Activated CD8-positive, alpha-beta T cell treated with anti-CD3 and anti-CD28 coated beads, Interleukin-2, amount 10 ng/mL, durations not matched to agents 7 days and 5 days (primary cell): ENCODE measurements at places on chromosomes 4 and X. TPM values are rescaled to one million over a fixed set of nuclear protein-coding genes. Genes with fewer than 3 reads are reported as not detected.

MAGEA12 gene
- total RNA-seq, result not detected

AASDH gene
- 8.5 TPM for total RNA-seq

SPIN2A gene
- total RNA-seq, result 0.45 TPM

ARHGAP6 gene
- not detected for total RNA-seq

ATP7A gene
- total RNA-seq, result 8.8 TPM

FGB gene
- total RNA-seq, result not detected

DCAF8L2 gene
- not detected for total RNA-seq

DNA sequence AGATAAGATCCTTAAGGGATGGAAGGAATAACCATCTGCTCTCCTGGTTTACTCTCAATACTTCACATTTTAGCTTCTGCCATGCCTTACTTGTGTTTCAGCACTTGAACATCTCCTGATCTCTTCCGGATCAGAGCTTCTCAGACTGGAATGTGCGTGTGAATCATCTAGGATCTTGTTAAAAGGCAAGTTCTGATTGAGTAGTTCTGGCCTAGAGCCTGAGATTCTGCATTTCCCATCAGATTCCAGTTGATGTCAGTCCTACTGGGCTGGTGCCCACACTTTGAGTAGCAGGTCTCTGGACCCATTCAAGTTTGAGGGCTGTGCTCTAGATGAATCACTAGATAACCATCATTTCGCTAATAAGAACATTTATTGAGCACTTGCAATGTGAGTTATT, 20.0 kb downstream of the NDP start:
- DNase-seq, result no peak

DNA sequence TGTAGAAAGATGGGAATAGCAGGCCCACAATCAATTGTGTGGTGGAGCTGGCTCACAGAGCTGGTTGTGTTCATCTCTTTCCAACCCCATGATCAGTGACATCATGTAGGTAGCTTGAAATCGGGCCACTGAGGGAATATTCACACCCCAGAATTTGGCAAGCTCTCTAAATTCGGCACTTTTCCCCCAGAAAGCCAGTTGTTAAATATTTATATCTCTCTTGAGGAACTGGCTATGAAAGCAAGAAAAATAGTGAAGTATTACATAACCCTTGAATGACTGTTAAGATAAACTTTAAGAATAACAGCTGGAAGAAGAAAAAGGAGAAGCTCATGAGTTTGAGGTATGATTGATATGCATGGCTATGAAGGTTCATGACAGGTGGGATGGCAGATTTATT, 38.9 kb downstream of the GPRIN3 start:
- DNase-seq, result no peak

DNA sequence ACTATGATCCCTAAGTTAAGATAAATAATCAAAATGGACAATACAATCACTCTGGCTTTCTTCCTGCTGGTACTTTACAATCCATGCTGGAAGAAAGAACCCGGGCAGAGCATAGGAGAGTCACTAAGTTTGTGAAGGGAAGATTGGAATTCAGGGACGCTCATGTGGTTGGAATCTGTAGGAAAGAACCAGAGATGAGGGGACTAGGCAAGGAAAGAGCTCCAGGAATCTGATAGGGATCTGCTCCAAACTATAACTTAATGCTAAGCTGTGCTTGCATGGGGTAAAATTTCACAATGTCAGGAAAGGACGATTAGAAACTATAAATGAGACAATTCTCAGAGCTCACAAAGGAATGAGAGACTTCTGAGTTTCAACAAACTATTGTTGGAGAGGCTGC, 167.5 kb downstream of the ADGRA3 start:
- no peak for DNase-seq

DNA sequence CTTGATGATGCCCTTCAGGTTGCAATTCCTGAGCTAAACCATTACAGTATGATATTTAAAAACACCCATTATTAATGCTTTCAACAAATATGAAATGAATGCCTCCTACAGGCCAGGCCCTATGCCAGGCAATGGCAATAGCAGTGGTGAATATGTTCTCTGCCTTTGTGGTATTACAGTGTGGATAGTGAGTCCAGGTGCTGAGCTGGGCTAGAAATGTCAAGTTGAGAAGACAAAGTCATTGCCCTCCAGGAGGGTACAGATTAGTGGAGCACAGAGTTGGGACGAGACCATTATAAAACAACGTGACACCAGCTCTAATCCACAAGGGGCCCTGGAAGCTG, 81.9 kb downstream of the RBM47 start:
- no peak for DNase-seq

- DNase-seq, result no peak
These were observed 13.3 kb upstream of the TADA2B start for GRCh38 chr4:7029921-7030320.

DNA sequence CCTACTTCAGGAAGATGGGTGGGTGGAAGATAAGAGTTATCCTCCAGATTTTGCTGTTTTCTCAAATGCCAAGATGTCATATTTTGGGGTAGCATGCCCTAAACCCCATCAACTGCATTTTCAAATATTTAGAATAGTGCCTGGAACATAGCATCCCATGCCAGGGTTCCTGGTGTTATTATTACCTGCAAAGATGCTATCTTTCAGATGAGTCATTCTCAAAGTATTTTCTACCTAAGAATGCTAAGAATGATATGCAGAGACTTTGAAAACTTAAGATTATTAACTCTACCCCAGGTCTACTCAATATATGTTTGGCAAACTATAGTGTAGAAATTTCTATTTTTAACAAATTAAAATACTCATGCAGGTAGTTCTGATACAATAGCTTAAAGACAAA, 934.3 kb upstream of the SLIT2 start:
- DNase-seq, result no peak

DNA sequence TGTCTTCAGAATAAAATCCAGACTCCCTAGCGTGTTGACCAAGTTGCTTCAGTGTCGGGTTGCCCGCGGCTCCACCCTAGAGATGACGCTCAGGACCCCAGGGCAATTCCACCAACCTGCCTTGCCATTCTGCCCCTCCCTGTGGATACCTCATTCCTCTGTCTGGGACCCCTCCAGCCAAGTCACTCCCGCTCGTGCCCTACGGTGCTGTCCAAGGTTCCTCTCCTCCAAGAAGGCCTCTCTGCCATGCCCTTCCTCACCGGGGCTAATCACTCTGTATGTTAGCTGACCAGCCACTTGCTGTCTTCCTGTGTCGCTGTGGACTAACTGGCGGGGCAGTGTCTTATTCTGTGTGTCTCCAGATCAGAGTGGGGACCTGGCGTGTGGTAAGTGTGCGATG, 46.6 kb downstream of the TENM3 start:
- DNase-seq, result no peak

GRCh38 chrX:42459735-42460134, 318.2 kb downstream of the PPP1R2C start:
- DNase-seq, result no peak

DNA sequence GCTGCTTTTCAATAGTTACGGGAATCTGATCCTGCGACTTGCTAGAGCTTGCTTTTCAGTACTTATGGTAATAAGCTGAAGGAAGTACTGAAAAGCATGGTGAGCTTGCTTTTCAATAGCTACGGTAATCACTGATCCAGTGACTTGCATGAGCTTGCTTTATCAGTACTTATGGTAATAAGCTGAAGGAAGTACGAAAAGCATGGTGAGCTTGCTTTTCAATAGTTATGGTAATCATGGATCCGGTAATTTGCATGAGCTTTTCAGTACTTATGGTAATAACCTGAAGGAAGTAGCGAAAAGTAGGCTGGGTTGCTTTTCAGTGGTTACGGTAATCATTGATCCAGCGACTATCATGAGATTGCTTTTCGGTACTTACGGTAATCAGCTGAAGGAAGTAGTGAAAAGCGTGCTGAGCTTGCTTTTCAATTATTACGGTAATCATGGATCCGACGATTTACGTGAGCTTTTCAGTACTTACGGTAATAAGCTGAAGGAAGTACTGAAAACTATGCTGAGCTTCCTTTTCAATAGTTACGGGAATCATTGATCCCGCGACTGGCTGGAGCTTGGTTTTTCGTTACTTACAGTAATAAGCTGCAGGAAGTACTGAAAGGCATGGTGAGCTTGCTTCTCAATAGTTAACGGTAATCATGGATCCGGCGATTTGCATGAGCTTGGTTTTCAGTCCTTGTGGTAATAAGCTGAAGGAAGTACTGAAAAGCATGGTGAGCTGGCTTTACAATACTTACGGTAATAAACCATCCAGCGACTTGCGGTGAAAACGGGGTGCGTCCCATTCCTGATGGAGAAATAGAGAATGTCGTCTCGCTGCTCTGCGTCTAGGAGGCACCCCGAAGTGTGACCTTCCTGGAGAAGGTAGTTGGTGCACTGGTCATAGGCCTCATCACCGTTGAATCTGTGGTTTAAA, 6.5 kb downstream of the CRLF2 start:
- peak; percentile 29 for DNase-seq

GRCh38 chrX:101813200-101813599, 118.6 kb downstream of the ZMAT1 start:
- no peak for DNase-seq

DNA sequence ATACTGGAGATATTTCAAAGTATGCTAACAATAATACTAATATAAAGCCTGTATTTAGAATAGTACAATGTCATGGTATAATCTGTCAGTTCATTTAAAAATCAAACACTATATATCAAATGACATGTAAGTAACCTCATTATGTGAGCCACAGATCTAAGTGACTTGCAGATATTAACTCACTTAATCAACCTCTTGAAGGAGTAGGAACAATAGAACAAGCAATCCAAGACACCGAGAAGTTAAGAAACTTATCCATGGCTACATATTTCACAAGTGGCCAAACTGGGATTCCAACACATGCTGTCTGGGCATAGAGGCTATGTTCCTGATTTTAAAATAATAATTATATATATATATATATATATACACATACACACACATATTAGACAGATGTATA, 554.0 kb downstream of the ARAP2 start:
- no peak for DNase-seq

- DNase-seq, result no peak
These were observed 43.7 kb downstream of the TENM3 start for GRCh38 chr4:182286931-182287330.

DNA sequence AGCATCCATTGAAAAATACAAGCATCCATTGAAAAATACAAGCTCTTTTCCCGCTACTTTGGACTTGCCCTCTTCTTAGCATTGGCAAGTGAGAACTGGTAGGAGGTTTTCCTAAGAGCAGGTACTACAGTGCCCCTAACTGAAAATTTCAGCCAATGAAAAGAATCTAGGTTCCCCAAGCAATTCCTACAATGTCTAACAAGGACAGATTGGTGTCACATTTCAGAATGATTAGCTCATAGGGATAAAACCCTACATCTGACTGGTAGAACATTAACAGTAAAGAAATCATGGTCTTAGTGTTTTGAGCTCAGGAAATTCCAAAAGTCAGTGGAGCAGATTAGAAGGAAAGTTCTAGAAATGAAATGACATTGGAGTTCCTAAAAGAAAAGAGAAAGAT, 68.6 kb upstream of the QRFPR start:
- DNase-seq, result no peak

- DNase-seq, result no peak
These were observed 391.5 kb upstream of the IGFBP7 start for GRCh38 chr4:57501720-57502119.

GRCh38 chr4:6024313-6024960, 6.2 kb upstream of the C4orf50 start:
- DNase-seq, result no peak

DNA sequence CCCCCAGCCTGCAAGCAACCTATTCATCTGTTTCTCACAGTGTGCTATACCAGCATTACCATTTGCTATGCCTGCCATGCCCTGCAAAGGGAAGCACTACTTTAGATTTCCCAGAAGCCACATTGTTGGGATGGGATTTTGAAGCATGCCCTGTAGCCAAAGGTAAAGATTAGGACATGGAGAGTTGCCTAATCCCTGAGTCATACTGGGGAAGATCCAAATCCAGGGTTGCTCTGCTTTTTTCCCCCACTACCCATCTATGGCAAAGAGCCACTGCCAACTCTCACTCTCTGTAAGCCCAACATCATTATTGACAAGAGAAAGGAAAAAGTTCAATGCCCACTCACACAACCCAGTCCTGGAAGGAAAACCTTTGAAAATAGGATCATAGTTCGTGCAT, 36.7 kb upstream of the TMEM164 start:
- no peak for DNase-seq

DNA sequence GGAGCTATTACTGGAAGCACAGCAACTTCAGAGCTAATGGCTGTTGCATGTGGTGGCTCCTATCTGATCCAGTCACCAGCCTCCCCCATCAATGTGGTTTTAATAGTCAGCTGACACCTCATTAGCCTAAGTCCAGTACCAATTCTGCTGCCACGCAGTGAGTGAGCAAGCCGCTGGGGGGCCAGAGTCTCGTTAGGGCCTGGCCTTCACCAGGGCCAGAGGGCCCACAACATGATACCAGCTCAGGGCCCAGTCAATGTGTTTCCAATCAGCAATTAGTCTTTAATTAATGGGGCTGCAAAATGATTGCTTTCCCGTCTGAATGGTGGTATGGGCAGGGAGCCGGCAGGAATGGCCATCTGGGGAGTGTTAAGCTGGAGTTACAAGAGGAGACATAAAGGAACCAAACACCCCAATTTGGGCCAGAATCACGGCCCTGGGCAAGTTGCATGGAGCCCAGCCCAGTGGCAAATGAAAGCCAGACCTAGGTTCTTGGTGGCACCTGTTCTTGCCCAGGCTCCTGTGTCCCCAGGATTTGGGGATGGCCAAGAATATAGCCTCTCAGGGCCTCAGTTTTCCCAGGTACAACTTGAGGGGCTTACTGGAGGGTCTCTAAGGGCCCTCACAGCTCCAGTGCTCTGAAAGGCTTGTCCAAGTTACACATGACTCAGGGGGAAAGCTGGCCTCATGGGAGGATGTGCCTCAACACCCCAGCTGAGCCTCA, 119.2 kb downstream of the EFNB1 start:
- no peak for DNase-seq

DNA sequence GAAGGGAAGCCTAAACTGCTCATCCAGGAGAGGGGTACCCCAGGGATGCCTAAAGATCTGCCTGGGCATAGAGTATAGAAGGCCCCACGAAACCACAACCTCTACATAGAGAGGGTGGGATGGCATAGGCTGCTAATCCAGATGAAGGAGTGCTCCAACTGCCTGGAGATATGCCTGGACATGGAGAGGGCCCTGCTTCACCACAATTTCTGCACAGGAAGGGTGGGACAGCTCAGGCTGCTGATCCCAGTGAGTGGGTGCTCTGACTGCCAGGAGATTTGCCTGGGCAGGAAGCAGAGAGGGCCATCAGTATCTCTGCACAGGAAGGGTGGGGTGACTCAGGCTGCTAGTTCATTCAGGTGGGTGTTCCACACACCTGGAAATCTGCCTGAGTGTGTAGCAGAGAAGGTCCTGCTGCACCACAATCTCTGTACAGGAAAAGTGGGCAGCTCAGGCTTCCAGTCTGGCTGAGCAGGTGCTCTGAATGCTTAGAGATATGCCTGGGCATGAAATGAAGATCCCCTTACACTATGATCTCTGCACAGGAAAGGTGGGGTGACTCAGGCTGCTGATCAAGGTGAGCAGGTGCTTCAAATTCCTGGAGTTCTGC, 61.1 kb downstream of the ZNF518B start:
- DNase-seq, result no peak

DNA sequence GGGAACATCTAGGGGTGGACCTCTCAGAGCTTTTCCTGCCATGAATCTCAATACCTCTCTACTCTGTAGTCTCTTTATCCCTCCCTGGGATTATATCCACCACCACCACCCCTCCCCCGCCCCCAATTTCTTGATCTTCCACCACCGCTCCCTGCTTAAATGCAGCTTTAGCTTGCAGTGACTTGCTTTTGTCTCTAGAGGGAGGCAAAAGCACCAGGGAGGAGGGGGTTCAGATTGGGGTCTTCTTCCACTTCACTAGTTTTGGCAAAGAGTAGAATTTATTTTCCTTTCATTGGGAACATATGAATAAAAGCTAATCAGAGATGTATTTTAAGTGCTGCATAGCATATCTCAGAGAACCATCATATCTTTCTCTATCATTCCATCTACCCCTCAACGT, 5.5 kb downstream of the ARHGAP36 start:
- no peak for DNase-seq
